ENCODE measurements at places on chromosomes 12 and 14. TPM values are rescaled to one million over a fixed set of nuclear protein-coding genes. Genes with fewer than 3 reads are reported as not detected.

Gene PTPRO
- not detected for total RNA-seq

Gene VASH1
- total RNA-seq = 4.6 TPM

Gene ACRBP
- total RNA-seq = 0.24 TPM

Gene GALC
- total RNA-seq = 12.2 TPM

Gene CLEC7A
- not detected for total RNA-seq

Gene SLC7A7
- 11.5 TPM for total RNA-seq

Gene OXA1L
- 165 TPM for total RNA-seq

Gene ANO4
- total RNA-seq = not detected

Gene NINJ2
- total RNA-seq = not detected

Gene RASSF9
- total RNA-seq = 0.43 TPM

Gene NFATC4
- 0.07 TPM for total RNA-seq

Gene SNAPC1
- total RNA-seq = 14.0 TPM

Gene ADAM20
- not detected for total RNA-seq

Gene HOXC9
- total RNA-seq = 10.6 TPM
